ENCODE measurements at places on chromosomes 3 and 15. TPM values are rescaled to one million over a fixed set of nuclear protein-coding genes. Genes with fewer than 3 reads are reported as not detected.

The SCAMP5 gene
- 28.4 TPM for polyA plus RNA-seq

The CELSR3 gene
- polyA plus RNA-seq, result 1.2 TPM

The EPHA3 gene
- 5.4 TPM for polyA plus RNA-seq

The KNG1 gene
- 84.2 TPM for polyA plus RNA-seq

The ATP8B4 gene
- 3.6 TPM for polyA plus RNA-seq

The ANP32A gene
- 286 TPM for polyA plus RNA-seq

The HCLS1 gene
- polyA plus RNA-seq, result 6.7 TPM

The LXN gene
- 27.7 TPM for polyA plus RNA-seq

The KLHL6 gene
- 1.0 TPM for polyA plus RNA-seq

The CEMIP gene
- 6.1 TPM for polyA plus RNA-seq

The TNFSF10 gene
- polyA plus RNA-seq, result 61.8 TPM

The SEMA6D gene
- 37.1 TPM for polyA plus RNA-seq

The CCDC9B gene
- 6.2 TPM for polyA plus RNA-seq

The XRN1 gene
- 19.2 TPM for polyA plus RNA-seq

The TPRG1 gene
- 0.42 TPM for polyA plus RNA-seq

The RUBCN gene
- 16.4 TPM for polyA plus RNA-seq

The CCR1 gene
- 2.5 TPM for polyA plus RNA-seq

The CFAP161 gene
- polyA plus RNA-seq, result not detected

The NIPA2 gene
- polyA plus RNA-seq, result 54.9 TPM

The AP3B2 gene
- 4.5 TPM for polyA plus RNA-seq
